ENCODE measurements at places on chromosomes 6 and 20. TPM values are rescaled to one million over a fixed set of nuclear protein-coding genes. Genes with fewer than 3 reads are reported as not detected.

Gene ZNF391
- 6.2 TPM for total RNA-seq

Gene CAGE1
- 0.21 TPM for total RNA-seq

Gene SLC17A4
- total RNA-seq: not detected

Gene PRKN
- 7.0 TPM for total RNA-seq

Gene FAM162B
- 7.9 TPM for total RNA-seq

Gene BRD2
- total RNA-seq: 84.5 TPM

Gene ZSCAN12
- 11.8 TPM for total RNA-seq

Gene HNF4A
- total RNA-seq: not detected

Gene REPS1
- total RNA-seq: 120 TPM

Gene MMP24
- total RNA-seq: 0.10 TPM

GRCh38 chr20:53070706-53071392 is 98.7 kb downstream of the TSHZ2 start:
- DNase-seq: no peak

GRCh38 chr20:58374027-58374850 is 14.8 kb upstream of the VAPB start:
- no peak for DNase-seq

DNA sequence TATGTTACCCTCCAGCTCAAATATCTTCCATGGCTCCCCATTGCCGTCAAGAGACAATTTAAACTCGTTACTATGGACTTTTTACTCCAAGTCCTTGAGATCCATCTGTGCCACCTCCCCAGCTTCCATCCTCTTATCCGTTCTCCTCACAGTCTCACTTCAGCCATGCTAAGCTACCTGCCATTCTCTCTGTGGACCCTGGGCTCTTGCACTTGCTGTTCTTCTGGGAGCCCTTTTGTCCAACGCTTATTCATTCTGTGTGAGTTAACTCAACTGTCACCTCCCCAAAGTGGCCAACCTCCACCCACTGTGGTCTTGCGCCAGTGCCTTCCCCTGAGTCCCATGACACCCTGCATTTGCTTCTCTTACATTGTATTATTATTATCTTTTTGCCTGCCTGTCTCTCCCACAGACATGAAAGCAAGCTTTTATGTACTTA is 132.4 kb downstream of the BCAS1 start:
- no peak for DNase-seq

DNA sequence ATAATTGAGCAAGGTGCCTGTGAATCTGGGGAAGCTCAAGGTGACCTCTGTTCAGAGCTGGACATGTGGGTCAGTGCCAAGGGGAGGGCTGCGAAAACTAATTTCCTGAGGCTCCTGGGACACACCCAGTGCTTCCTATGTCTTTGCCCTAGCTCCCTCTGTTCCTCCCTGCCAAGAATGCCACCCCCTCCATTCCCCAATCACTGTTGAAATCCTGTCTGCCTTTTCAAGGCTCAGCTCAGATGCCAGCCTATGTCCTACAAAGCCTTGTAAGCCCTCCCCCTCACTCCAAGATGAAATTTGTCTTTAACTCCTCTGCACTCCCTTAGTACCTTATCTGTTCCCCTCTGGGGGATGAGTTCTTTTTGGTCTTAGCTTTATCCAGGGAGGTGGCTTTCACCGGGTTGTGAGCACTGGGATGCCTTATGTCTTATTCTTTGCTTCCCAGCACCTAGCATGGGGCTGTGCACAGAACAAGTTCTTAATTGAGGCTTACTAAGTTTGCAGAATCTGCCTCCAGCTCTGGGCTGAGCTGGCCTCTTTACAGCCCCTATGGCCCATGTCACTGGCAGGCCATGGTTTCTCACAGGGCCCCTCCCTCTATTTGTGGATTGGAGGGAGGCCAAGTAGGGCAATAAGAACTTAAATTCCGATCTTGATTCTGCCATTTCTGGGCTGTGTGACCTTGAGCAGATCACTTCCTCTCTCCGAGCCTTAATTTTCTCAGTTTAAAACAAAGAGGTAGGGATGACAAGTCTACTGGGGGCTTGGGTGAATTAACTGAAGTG is 51.5 kb upstream of the EPB41L1 start:
- DNase-seq: no peak

DNA sequence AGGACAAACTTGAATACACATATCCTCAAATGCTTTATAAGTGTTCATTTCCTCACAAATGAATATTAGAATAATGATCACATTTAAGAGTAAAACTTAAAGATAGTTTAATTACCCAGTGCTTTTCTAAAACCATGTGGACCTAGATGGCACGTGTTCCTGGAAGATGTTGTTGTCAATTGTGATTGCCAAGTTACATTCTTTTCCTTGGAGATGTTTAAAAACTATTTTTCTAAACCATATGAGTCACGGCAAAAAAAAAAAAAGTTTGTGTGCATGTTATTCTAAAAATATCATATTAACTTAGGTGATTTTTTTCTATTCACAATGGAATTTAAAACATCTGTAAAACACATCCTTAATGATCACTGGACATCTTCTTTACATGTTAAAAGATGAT is 51.1 kb downstream of the RCAN2 start:
- DNase-seq: no peak

DNA sequence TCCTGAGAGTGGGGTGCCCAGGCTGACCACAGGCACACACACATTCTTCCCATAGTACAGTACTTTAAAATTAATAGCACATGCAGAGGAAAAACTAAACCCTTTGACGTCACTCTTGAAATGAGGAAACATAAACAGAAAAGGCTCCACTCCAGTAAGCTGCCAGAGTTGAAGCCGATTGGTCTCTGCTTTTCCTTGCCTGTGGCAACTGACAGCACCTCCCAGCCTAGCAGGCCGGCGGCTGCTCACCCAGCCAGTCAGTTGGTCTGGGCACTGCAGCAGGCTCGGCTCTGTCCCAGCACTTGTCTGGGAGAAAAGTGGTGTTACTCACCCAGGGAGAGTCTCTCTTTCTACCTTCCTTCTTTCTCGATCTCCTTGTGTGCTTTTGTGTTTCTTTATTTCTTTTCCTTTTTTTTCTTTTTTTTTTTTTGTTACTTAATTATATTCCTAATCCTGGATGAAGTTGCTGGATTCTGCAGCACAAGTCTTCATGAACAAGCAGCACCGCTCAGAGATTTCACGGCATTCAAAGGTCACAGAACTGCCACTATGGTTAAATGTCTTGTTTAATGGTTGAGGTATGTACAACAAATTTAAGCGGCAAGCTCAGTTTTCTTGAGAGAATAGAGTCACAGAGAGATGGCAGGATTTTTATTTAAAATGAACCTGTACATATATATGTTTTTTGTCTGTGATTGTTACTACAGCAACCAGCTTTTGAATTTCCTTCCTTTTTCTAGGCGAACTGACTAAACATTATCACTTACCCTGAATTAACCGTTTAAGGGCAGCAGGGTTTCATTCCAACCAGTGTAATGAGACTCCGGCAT is at the start of gene PDE7B:
Gene PDE7B, plus strand, starts transcription at position 260 of the 830 bp plus-strand sequence.
- peak; percentile 90 for DNase-seq

DNA sequence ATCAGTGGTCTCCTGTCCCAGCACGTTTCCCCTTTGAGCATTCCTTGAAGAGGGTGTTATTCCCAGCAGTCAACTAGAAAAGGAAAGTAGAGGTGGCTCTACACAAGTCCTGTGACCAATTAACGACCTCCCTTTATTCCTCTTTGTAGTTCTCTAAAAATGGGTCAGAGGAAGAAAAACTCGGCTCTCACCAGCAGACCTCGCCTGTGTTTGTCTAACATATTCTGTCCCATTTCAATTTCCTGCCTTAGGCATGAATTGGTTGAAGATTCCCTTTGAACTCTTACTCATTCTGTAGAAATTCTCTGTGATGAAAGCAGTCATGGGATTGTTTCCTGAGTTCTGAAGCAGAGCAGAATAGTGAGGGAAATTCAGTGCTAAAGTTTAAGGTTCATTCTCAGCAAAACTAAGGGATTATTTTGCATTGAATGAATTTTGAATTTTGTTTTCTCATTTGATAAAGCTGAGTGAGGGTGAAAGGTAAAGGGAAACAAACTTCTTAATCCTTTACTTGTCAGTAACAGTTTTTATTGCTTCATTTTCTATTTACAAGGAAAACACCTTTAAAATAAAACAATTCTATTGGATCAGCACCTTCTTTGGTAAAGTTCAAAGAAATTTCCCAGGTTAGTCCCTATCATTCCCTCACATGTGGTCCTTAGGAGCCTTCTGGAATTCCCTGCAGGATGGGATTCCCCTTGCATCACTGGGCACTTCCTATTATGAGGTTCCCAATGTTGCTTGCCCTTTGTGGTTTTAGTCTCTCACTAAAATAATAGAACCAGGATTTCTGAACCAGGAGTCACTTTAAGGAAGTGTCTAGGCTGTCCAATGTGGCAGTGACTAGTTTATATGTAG is 105.8 kb downstream of the SLX4IP start:
- DNase-seq: no peak

GRCh38 chr6:31266567-31267360 is 5.1 kb downstream of the HLA-C start:
- DNase-seq: no peak

- no peak for DNase-seq
These were observed 165.0 kb upstream of the JARID2 start for GRCh38 chr6:15080895-15081294.

DNA sequence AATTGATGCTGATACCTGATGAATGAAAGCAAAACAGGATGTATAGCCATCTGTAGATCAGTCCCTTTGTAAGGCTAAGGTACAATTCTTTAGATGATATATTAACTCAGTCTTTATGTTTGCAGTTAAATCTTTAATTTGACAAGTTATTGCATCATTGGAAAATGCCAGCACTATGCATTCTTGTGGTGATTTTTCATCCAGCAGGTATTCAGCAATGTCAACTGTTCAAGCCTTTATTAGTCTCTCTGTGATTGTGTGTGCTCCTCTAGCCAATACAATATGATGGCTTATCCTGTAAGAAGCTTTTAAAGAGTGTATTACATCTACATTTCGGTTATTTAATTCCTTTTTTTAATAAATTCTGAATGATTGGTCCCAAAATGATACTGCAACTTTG is 34.3 kb downstream of the HLA-DMB start:
- DNase-seq: no peak

DNA sequence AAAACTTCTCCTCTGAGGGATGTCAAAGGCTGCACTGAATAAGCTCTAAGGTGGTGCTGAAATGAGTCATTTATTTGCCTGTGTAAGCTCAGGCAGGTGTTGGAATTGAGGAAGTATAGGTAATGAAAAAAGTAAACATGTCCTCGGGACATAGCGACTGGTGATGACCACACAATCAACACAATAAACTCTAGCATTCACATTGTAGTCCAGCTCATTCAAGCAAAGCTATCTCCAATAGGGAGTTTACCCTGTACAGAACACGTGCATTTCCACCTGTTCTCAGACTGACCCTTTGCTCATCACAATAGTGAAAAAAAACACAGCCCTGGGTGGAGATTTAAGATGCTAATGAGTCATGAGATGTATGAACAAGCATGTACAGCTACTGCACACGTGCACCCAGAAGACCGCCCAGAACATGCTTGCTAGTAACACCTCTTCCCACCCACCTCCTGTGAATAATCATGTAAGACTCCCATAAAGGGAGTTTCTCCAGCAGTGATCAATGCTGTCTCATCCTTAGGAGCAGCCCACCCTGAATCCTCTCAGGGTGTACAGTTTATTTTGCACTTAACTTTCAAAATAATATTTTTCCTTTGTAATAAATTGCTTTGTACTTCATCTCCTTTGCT is 33.0 kb upstream of the POU5F1 start:
- DNase-seq: peak; percentile 19

GRCh38 chr20:36808317-36809257 is 35.0 kb upstream of the DSN1 start:
- DNase-seq: peak; percentile 67

DNA sequence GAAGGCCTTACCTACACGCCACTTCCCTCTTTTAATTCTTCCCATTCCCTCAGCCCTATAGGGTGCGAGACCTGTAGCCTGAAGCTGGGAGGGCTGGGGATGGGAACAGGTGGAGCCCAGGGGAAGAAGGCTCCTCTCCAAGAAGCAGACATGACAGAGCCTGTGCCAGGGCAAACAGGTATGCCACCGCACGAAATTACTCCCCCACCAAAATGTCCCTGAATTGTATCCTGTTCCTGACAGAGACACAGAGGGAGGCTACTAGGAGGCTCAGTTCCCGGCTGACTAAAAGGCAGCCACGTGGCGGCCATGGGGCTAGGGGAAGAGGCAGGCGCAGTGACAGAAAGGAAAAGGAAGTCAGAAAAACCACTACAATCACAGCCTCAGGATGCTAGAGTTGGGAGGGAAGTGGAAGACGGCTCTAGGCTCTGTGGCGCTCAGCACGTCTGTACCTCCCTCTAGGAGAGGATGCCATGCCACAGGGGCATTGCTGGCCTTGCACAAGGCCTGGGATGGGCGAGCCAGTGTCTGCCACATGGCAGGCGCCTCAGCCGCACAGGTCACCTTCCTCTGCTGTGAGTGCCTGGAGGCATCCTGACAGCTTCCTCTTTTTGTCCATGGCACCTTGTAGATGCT is 27.7 kb downstream of the TFEB start:
- no peak for DNase-seq

DNA sequence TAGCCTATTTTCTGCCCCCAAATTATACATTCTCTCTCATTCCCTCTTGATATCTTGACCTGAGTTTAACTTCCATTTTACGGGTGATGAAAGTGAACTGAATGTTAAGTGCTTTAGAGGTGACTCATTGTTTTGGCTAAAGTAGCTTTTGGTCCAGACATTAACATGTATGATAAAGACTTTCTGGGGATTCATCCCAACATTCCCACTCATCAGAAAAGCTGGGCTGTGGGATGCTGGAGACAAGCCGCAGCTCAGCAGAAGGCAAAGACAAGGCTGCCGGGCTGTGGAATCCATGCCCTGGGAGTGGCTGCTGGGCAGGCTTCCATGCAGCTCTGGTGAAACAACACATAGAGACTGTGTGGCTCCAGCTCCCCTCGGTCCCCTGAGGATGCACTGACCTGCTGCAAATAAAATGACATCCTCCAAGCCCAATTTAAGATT is 89.9 kb upstream of the SYNDIG1 start:
- DNase-seq: peak; percentile 45

GRCh38 chr6:76814496-76815458 is 648.5 kb downstream of the HTR1B start:
- peak; percentile 3 for DNase-seq

- no peak for DNase-seq
These were observed 363.9 kb downstream of the MAFB start for GRCh38 chr20:40325006-40325568.

DNA sequence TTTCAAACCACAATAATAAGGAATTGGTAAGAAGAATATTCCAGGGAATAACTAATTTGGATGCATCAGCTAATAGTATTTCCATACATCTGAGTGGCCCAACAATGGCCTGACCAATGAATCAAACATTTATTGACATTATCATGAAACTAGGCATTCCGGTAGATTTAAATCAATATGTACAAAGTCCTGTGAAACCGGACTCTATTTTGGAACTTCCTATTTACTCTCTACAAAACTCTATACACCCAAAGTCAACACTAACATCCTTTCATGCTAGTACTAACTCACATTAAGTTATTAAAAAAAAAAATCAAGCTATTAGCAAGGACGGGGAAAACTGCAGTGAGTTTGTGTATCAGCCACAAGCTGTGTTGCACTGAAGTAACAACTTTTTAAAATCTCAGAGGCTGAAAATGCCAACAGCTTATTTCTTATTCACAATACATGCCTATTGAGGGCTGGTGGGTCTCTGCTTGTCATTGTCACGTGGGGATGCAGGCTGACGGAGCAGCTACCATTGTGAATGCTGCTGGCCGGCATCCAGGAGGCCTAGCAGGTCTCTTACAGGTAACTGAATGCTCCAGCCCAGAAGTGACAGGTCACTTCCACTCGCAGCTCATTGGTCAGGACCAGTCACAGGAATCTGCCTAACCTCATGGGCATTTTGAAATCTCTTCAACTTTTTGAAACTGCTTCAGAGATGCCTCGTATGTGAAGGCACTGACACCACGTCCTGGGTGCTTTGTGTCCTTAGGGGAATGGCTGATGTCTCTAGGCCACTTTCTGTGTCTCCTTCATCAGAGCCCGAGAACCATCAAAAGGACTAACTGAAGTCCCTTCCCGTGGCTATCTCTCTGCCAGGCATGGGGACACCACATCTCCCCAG is 76.3 kb downstream of the SLC22A23 start:
- DNase-seq: no peak

Data from tongue (tissue), 3 donors.